ENCODE measurements at places on chromosomes 2 and 18. TPM values are rescaled to one million over a fixed set of nuclear protein-coding genes. Genes with fewer than 3 reads are reported as not detected.

PIK3C3 gene
- 35.7 TPM for total RNA-seq

TP53I3 gene
- 49.7 TPM for total RNA-seq

CCBE1 gene
- 1.5 TPM for total RNA-seq

ANKRD62 gene
- not detected for total RNA-seq

RESP18 gene
- not detected for total RNA-seq

SKA1 gene
- total RNA-seq = 15.0 TPM

C2orf78 gene
- not detected for total RNA-seq

ELMOD3 gene
- 9.9 TPM for total RNA-seq

CAPN13 gene
- not detected for total RNA-seq

ETAA1 gene
- total RNA-seq = 10.7 TPM

RAB17 gene
- 1.6 TPM for total RNA-seq
